D721Med (cell line): ENCODE measurements at places on chromosomes 2 and 18.

DNA sequence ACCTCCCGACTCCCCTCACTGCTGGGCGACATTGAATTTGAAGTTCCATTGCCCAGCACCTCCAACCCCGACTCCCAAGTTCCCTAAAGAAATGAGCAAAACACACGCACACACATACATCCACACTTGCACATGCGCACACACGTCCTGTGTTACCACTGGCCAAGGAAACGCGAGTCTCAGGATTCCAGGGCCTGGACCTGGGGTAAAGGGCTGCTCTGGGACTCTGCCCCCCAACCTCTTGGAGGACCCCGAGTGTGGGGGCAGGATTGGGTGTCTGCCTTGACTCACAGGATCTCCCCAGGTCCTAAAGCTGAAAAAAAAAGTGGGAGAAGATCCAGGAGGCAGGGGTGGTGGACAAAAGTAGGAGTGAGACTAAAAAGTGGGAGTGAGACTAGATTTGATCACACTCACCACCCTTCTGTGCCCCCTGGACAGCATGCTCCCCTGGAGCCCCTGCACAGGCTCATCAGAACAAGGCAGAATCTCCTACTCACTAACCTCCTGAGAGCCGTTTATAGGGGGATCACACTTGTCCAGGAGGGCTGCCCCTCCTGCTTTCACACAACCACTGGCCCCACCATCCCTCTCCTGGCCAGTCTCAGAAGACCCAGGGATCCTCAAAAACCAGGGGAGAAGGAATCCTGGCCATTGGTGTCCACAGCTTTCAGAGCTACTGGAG lies 202.2 kb downstream of the TNS1 start:
- no peak for DNase-seq

GRCh38 chr2:177553176-177553884 lies 160.8 kb downstream of the AGPS start:
- DNase-seq, result no peak

GRCh38 chr2:207219676-207220501 lies 54.1 kb upstream of the KLF7 start:
- no peak for DNase-seq

GRCh38 chr2:162085090-162085891 lies 11.3 kb upstream of the DPP4 start:
- no peak for DNase-seq

DNA sequence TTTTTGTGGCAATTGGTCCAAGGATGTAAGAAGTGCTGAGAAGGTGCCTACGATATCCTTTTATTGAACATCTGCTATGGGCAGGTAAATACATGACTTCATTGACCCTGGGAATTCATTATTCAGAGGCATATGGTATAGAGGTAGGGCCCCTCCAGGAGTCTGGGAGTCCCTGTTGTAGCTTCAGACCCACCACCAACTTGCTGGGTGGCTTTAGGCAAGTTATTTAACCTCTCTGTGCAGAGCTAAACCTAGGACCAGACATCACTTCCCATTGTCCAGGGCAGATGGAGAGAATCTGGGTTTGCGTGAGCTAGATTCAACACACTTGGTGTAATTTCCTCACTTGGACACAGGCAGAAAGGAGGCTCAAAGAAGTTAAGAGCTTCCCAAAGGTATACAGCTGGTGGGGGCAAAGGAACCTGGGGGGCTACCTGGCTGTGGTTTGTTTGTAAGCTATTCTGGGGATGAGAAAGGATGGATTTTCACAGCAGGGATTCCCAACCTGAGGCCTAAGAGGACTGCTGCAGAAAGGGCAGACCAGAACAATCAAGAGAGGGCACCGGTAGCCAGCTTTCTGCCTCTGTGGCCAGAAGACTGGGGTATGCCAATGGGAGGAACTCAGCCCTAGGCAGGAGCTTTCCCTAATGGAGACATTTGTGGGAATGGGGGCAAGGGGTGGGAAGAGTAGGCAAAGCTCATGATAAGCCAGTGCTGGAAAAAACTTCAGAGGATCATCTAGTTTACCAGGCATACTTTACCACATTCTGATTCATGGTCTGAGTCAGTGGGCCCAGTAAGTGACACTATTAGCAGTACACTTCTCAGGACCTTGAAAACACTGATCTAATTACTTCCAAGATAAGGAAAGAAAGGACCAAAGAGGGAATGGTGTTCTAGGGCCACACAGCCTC lies 102.7 kb upstream of the SMAD2 start:
- no peak for DNase-seq

DNA sequence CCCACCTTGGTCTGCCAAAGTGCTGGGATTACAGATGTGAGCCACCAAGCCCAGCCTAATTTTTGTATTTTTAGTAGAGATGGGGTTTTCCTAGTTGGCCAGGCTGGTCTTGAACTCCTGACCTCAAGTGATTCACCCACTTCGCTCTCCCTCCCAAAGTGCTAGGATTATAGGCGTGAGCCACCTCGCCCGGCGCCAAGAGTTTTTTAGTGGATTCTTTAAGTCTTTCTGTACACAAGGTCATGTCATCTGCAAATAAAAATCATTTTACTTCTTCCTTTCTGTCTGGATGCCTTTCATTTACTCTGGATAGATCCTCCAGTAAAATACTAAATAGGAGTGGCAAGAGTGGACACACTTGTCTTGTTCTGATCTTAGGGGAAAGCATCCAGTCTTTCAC lies 61.7 kb downstream of the KCMF1 start:
- DNase-seq, result no peak

DNA sequence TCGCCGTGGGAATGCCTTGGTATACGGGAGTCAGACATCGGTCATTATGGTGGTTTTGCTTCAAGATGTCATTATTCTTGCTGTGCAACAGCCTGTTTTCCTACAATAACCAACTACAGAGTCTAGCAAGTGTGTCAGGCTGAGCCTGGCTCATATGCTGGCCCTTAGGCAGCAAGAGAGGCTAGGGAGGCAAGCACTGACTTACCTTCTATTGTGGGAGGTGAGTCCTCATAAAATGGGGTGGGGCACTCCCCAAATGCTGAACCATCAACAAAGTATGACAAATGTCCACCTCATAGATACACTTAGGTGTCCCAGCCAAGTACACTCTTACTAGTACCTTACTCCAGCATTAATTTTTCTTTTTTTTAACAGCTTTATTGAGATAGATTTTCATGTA lies 77.0 kb upstream of the ATL2 start:
- no peak for DNase-seq

GRCh38 chr2:111145103-111145760 lies 24.5 kb downstream of the BCL2L11 start:
- no peak for DNase-seq

- DNase-seq, result no peak
Measured at GRCh38 chr18:57278933-57279332, 73.4 kb upstream of the ST8SIA3 start.

- DNase-seq, result no peak
Measured at GRCh38 chr2:99442837-99443236, 47.0 kb downstream of the REV1 start.

GRCh38 chr2:86466306-86466705 lies 25.1 kb downstream of the KDM3A start:
- no peak for DNase-seq

DNA sequence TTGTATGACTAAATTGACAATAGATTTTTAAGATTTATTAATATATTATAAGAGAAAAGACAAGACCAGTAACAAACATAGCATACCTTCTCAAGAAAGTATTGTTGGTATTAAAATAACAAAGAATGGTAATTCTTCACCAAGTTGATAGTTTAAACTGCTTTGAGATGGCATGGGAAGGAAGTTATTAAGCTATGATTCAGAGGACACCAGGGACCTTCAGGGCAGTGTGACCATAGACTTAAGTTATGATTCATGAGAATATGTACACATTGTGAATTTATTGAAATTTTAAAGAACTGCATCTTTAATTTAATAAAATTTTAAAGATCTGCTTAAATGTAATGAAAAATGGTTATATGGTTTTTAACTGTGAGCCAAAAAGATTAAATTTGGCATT lies 205.7 kb downstream of the DSEL start:
- no peak for DNase-seq

- DNase-seq, result no peak
Measured at GRCh38 chr2:66275984-66276383, 158.9 kb upstream of the MEIS1 start.

- DNase-seq, result no peak
Measured at GRCh38 chr2:136527560-136527959, 237.8 kb upstream of the THSD7B start.

GRCh38 chr2:152603166-152603565 lies 114.1 kb downstream of the PRPF40A start:
- no peak for DNase-seq

DNA sequence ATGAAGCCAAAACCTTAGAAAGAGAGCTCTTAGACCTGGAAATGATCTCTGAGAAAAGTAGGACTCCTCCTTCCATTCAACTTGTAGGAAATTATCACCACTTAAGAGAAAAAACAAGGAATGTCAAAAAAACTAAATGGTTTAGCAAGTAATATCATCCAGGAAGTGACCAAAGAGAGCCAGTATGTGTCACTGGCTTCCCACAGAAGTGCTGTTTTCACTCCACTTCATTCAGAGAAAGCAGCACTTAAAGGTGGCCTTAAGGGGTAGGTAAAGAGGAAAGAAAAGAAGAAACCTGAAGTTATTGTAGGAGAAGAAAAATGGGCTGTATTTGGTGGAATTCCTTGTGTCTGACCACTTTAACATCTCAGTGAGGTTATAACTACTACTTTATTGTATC lies 414.4 kb upstream of the ETAA1 start:
- DNase-seq, result no peak

DNA sequence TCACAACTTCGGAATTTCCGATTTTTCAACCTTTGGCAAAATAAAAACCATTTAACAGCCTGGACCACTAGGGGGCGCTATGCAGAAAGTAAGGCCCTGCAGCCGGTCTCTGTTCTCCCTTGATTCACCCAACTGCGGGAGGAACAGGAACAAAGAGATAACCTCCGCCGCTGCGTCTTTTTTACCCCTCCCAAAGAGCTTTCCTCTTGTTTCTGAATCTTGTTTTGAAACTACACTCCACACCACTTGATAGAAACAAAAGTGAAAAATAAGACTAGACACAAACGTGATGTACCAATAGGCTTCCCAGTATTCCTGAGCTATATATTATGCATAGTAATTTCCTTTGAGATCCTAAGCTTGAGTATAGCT lies 231.2 kb downstream of the MYO3B start:
- DNase-seq, result no peak

DNA sequence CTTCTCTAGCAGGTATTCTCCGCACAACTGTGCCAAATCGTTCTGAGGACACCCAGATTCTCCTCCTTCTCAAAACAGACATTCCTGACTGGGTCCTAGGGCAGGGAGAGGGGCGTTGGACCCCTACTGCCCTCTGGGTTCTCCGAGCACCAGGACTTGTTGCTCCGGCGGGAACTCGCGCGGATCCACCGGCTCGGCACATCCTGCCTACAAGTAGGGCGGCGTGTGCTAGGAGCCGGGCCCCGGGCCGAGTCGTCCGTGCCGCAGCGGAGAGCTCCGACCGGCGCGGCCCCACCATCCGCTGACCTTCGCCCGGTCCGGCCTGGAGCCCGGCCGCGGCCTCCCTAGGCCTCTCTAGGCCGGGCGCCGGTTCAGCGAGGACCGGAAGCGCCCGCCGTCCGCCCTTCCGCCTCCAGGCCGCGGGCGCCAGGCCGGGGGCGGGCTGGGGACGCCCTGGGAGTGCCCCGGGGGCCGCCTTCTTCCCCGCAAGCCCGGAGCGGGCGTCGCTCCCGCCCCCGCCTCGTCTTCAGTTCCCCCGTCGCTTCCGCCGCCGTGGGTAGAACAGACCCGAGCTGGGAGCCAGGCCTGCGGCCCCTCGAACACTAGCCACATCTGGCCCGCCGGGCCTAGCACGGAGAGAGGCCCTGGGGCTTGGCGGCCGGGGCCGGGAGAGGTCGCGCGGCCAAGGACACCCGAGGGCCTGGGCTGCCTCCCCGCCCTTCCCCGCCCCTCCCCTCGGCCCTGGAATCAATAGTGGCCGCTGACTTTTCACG lies 7.6 kb upstream of the ONECUT2 start:
- no peak for DNase-seq

- DNase-seq, result no peak
Measured at GRCh38 chr2:233584210-233584609, 17.6 kb upstream of the USP40 start.

- DNase-seq, result no peak
Measured at GRCh38 chr2:135663148-135663700, 78.4 kb upstream of the UBXN4 start.

GRCh38 chr2:232483923-232484627 lies 3.6 kb downstream of the ECEL1 start:
- no peak for DNase-seq

- DNase-seq, result no peak
Measured at GRCh38 chr2:216426166-216426777, 14.0 kb downstream of the SMARCAL1 start.

DNA sequence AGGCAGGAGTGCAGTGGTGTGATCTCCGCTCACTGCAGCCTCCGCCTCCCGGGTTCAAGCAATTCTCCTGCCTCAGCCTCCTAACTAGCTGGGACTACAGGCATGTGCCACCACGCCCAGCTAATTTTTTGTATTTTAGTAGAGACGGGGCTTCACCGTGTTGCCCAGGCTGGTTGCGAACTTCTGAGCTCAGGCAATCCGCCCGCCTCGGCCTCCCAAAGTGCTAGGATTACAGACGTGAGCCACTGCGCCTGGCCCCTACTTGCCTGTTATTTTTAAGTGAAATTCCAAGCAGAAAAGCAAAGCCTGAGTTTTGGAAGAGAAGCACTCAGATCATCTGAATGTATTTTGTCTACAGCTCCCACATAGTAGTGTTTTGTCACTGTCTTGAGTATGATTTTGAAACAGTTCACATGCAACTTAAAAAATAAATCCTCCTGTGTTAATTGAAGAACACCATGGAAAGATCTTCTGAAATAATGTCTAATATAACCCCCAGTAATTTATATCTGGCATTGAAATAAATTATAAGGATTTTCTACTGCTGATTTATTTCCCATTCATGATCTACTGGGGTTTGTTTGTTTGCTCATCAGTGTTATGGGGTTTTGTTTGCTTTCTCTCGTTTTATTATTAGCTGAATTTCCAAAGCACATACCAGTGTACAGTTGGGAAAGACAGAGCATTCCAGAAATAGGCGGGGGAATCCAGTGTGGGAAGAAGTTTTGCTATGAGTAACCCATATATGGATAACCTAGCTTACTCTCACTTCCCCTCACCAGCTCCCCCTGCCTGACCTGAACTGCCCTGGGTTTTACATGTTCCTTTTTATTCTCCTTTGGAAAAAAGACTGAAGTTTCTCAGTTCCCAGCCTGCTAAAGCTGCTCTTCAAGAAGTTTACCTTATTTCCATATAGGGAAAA lies 80.1 kb upstream of the MAP3K20 start:
- DNase-seq, result no peak

DNA sequence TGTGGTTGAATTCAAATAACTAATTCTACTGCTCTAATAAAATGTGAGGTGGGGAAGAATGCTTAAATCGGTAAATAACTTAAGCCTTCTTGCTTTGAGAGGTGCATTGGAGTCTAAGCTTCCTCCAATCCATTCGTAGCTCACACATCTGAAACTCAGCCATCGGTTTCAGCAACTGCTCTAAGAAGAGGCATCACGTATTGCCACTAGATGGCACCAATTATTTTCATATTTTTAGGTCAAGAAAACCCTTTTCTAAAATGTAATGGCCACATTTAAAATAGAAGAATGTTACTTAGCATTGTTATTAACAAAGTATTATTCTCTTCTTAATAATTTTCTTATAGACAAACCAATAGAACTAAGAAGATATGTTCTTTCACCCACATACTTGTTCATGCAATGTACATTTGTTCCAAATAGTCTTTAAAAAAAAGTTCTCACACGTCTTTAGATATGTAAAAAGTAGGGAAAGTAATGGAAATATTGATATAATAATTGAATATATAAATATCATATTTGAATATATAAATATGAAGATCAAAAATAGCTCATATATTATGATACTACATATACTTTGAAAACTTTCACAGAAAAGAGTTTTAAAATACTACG lies 229.8 kb downstream of the CCDC178 start:
- DNase-seq, result no peak

GRCh38 chr2:83017366-83018090 lies 1441.6 kb downstream of the SUCLG1 start:
- DNase-seq, result no peak
